ENCODE measurements at places on chromosomes 7 and 10. TPM values are rescaled to one million over a fixed set of nuclear protein-coding genes. Genes with fewer than 3 reads are reported as not detected.

The SPDYE3 gene
- total RNA-seq: not detected

The COPG2 gene
- 40.7 TPM for total RNA-seq

The GPR26 gene
- not detected for total RNA-seq

The TUBAL3 gene
- not detected for total RNA-seq

The CYP17A1 gene
- total RNA-seq: not detected

The LIPM gene
- total RNA-seq: not detected

The GNAT3 gene
- not detected for total RNA-seq

The FOXI2 gene
- total RNA-seq: not detected

The DLX6 gene
- total RNA-seq: not detected

The CYP3A7 gene
- not detected for total RNA-seq

The LRRN3 gene
- 3.7 TPM for total RNA-seq

The NUTM2E gene
- not detected for total RNA-seq

The CTAGE4 gene
- 0.88 TPM for total RNA-seq

The ASB4 gene
- total RNA-seq: not detected

The GPR22 gene
- not detected for total RNA-seq

The FRMPD2 gene
- not detected for total RNA-seq

The MNX1 gene
- not detected for total RNA-seq

The ANKRD22 gene
- total RNA-seq: not detected

The CDK14 gene
- total RNA-seq: 16.2 TPM

The ERVW-1 gene
- total RNA-seq: not detected

The TYW1 gene
- 18.2 TPM for total RNA-seq

The CCZ1 gene
- total RNA-seq: 72.6 TPM

The AMPH gene
- 0.22 TPM for total RNA-seq

The NODAL gene
- total RNA-seq: not detected

The DPP6 gene
- under 0.01 TPM for total RNA-seq

The ZDHHC4 gene
- total RNA-seq: 41.1 TPM

The MCM7 gene
- 24.1 TPM for total RNA-seq

The ZNF804B gene
- total RNA-seq: not detected

The IGF2BP3 gene
- total RNA-seq: 180 TPM

The GPNMB gene
- 93.1 TPM for total RNA-seq

The C10orf88 gene
- 10.5 TPM for total RNA-seq

The LMBR1 gene
- 42.2 TPM for total RNA-seq

The EEPD1 gene
- total RNA-seq: 3.1 TPM

The OIT3 gene
- total RNA-seq: not detected

The SAMD9L gene
- 6.1 TPM for total RNA-seq

The CPED1 gene
- 143 TPM for total RNA-seq

The STK17A gene
- 75.4 TPM for total RNA-seq

The TAS2R5 gene
- total RNA-seq: 0.57 TPM

The PRF1 gene
- total RNA-seq: not detected

The CALML3 gene
- total RNA-seq: not detected

The RARRES2 gene
- 35.2 TPM for total RNA-seq

The PKD2L1 gene
- total RNA-seq: not detected

The UTF1 gene
- not detected for total RNA-seq

The MUC12 gene
- total RNA-seq: 0.43 TPM

The C10orf62 gene
- total RNA-seq: not detected

The AKAP9 gene
- 31.3 TPM for total RNA-seq

The ASZ1 gene
- not detected for total RNA-seq

The EPHA1 gene
- total RNA-seq: not detected

The THSD7A gene
- total RNA-seq: 0.44 TPM

Data from placental pericyte (primary cell).